Effector memory CD8-positive, alpha-beta T cell (primary cell): ENCODE measurements at places on chromosomes 1 and 21.

- DNase-seq: no peak
- no peaks in the 10 kb centered on the region for H3K36me3 ChIP-seq
- H3K27me3 ChIP-seq: peaks cover 9% of the 10 kb centered on the region
- H3K4me1 ChIP-seq: peaks cover 5% of the 10 kb centered on the region
Measured at GRCh38 chr1:203929741-203930309, 68.4 kb downstream of the SNRPE start.

- H3K36me3 ChIP-seq: no peaks in the 10 kb centered on the region
- peaks cover 26% of the 10 kb centered on the region for H3K27me3 ChIP-seq
- no peaks in the 10 kb centered on the region for H3K4me1 ChIP-seq
- H3K4me3 ChIP-seq: no peak overlapping the region
Measured at GRCh38 chr1:244011786-244012185, 39.3 kb upstream of the ZBTB18 start.

DNA sequence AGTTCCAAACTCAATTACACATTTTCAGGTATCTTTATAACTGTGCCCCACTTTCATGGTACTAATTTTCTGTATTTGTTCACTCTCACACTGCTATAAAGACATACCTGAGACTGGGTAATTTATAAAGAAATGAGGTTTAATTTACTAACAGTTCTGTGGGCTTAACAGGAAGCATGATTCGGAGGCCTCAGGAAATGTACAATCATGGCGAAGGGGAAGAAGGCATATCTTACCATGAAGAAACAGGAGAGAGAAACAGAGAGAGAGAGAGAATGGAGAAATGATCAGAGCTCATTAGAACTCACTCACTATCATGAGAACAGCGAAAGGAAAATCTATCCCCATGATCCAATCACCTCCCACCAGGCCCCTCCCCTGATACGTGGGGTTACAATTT is 874.1 kb upstream of the B3GALT2 start:
- H3K36me3 ChIP-seq: no peaks in the 10 kb centered on the region
- peaks cover 20% of the 10 kb centered on the region for H3K4me1 ChIP-seq
- DNase-seq: no peak
- no peak overlapping the region for H3K27ac ChIP-seq

- no peaks in the 10 kb centered on the region for H3K36me3 ChIP-seq
- H3K27me3 ChIP-seq: no peaks in the 10 kb centered on the region
Measured at GRCh38 chr1:239283216-239283615, 103.2 kb upstream of the CHRM3 start.
